ENCODE measurements at places on chromosomes 6 and 20.
A peak's percentile ranks its signal among the peaks of the same experiment; 100 is the strongest.

- peak; percentile 6 for DNase-seq
Measured at GRCh38 chr20:12750221-12750620, 258.6 kb upstream of the SPTLC3 start.

GRCh38 chr6:132067286-132067685, 116.1 kb upstream of the CCN2 start:
- DNase-seq, result no peak

DNA sequence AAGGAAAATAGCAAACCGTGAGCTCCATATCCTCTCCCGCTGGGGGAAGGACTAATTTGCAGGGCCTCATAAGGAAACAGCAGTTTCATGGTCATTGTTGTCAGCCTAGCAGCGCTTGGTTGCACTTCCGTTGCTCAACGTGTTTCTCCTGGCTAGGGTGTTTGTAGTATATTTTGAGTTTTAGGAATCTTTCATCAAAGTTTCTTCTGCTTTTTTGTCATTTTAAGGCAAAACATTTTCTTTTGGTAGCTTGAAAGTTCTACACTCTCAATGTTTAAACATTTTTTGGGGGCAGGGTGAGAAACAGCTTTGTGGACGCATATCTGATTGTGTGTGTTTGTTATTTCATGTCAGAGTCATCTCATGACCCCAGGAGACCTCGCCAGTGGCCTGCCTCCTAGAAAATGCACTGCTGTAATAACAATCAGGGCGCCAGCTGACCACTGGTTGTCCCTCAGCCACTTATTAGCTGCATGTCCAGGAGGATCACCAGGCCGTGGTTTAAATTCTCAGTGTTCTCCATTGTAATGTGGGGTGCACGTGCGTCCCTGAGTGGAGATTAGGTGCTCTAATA, 20.6 kb downstream of the JARID2 start:
- no peak for DNase-seq

DNA sequence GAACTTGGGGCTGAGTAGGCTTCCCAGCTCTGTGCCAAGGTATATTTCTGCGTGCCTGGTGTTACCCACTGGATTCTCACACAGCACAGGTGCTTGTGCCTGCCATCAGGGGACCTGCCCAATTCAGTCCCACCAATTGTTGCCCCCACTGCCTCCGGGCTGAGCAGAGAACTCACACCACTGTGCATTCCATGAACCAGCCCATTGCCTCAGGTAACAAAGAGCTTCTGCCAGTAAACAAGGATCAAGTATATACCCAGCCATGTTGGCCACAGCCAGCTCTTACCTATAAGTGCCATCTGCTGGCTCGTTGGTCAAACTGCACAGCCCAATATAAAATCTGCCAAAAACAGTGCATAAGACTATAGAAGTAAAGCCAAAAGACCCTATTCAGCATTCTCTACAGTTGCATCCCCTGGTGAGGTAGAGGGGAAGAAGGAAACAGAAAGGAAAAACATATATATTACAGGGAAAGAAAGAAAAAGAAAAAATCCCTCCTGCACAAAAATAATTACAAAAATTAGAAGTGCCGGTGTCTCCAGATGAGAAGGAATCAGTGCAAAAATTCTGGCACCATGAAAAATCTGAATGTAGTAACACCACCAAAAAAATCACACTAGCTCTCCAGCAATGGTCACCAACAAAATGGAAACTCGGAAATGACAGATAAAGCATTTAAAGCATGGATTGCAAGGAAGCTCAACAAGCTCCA, 241.4 kb downstream of the IBTK start:
- no peak for DNase-seq

DNA sequence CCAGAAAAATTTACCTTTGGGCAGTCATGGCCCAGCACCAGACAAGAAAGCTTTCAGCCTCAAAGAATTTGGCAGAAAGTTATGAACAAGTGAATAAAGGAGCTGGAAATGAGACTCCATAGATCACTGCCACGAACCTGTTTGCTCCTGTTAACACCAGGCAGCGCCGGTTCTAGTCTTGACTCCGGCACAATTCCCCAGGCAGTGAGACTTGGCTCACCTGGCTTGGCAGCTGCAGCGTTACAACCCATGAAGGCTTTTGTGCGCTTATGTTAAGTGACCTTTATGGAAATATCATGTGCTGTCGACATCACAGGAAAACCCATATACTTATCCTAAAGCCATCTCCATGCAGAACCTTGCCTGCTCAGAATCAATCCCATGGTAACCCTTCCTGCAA, 22.2 kb upstream of the FOXC1 start:
- no peak for DNase-seq

GRCh38 chr6:107418118-107418517, 41.2 kb downstream of the PDSS2 start:
- no peak for DNase-seq

DNA sequence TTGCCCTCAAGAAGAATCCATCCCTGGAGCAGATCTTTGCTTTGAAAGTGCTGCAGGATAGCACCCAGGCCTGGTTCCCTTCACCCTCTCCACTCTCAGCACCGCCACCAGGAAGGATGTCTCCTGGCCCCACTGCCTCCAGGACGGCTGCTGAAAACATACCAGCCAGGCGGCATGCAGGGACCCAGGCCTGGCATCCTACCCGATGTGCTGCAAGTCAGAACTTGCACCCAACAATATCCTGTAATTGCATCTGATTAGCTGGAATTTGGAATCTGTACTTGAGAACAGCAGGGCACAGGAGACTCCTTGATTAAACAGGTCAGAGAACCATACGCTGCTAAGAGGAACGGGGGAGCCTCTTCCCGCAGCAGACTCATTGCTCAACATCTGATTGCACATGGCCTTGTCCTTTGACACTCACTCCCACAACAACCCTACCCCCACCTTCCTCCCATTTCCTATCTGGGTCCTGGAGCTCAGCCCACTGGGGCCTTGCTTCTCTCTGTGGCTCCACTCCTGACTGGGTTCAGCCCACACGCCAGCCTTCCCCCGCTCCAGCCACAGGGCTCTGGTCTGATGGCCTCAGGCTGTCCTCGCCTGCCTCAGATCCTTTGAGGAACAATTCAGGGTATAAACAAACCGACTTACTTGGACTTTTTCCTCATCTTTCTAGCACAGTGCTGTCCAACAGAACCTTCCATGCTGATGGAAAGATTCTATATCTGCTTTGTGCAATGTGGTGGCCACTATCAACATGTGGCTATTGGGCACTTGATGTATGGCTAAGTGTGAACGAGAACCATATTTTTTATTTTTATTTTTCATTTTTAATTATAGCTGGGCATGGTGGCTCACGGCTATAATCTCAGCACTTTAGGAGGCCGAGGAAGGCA, 78.0 kb downstream of the FGD2 start:
- DNase-seq, result no peak

DNA sequence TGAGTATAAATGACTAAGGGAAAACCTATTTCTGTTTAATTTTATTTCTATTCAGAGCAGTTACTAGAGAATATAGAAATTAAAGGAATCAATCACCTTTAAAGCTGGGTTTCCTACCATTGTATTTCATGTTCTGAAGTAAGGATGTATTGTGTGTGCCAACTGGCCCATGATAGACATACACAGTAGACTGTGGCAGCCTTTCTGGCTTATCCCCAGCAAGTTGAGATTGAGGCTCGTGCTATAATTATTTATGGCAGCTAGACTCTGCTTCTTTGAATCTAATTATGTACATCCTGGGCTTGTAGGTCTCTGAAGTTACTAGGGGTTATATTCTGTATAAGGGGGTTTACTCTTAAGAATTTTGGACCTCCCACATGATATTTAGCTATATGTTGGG, 44.4 kb downstream of the ZNF292 start:
- no peak for DNase-seq

- DNase-seq, result peak; percentile 19
Measured at GRCh38 chr6:298233-299103, 6.2 kb downstream of the DUSP22 start.

All from muscle of back (tissue), 13 donors.